Cardiac muscle cell (in vitro differentiated cells and primary cell): ENCODE measurements at places on chromosomes 12 and 14. TPM values are rescaled to one million over a fixed set of nuclear protein-coding genes. Genes with fewer than 3 reads are reported as not detected.

EXD2 gene
- 18.7 and 21.4 TPM in 2 replicates for total RNA-seq

CPNE8 gene
- 0.60 and 0.81 TPM in 2 replicates for total RNA-seq

GRCh38 chr12:97784904-97785303, 322.3 kb downstream of the RMST start:
- DNase-seq = no peak
- no peaks in the 10 kb centered on the region for H3K27me3 ChIP-seq
- no peaks in the 10 kb centered on the region for H3K4me1 ChIP-seq
- H3K4me3 ChIP-seq = no peak overlapping the region
- H3K36me3 ChIP-seq = no peaks in the 10 kb centered on the region

DNA sequence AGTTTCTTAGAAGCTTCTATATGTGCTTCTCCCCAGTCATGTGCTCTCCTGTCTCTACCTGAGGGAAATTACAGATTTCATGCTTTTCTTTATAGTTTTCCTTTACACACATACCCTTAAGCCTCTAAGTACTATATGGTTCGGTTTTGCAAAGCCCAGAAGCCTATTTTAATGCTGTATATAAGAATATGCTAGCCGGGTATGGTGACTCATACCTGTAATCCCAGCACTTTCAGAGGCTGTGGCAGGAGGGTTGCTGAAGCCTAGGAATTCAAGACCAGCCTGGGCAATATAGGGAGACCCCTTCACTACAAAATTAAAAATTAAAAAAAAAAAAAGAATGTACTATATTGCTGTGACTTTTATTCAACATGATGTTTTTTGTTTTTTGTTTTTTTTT, 15.4 kb downstream of the DGLUCY start:
- no peak overlapping the region for H3K4me3 ChIP-seq
- H3K27me3 ChIP-seq = no peaks in the 10 kb centered on the region
- H3K36me3 ChIP-seq = peaks cover 3% of the 10 kb centered on the region
- H3K27ac ChIP-seq = no peak overlapping the region

SMCO2 gene
- total RNA-seq = not detected in 2 replicates

VRTN gene
- 0.39 and 2.7 TPM in 2 replicates for total RNA-seq

DNA sequence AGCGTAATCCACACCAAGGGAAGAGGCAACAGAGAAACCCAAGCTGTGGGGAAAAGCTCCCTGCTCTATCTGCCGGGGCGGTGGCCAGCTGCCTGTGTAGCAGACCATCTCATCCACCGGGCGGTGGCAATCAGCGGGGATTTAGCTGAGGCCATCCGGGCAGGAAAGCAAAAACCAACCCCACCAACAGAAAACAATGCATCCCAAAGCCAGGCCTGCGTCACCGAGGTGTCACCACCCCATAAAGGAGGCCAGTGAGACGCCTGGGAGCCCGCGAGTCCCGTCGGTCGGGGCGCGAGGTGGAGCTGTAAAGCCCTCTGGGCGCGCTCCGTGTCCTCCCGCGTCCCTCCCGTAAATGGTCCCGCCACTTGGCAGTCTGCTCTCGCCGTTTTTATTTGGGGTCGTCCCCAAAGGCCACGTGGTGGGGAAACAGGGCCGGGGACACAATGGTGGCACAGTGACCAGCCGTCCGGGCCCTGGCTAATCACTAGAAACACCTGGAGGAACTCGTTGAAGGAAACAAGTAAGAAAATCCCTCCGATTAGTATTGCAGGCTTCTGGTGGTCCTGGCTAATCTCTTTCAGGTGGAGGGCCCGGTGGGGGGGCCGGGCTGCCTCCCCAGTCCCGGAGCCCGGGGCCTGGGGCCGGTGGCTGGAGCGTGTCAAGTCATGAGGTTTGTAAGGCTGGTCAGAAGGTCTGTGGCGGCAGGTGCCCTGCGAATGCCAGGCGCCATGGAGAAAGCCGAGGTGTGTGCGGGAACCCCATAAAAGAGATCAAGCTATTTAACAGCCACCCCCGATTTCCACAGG, 94.7 kb upstream of the GSC start:
- no peak for DNase-seq
- H3K4me3 ChIP-seq = no peak overlapping the region
- H3K27ac ChIP-seq = no peak overlapping the region
- no peaks in the 10 kb centered on the region for H3K4me1 ChIP-seq
- H3K36me3 ChIP-seq = no peaks in the 10 kb centered on the region

- H3K4me3 ChIP-seq = no peak overlapping the region
- no peak for DNase-seq
- peaks cover 9% of the 10 kb centered on the region for H3K4me1 ChIP-seq
- no peak overlapping the region for H3K27ac ChIP-seq
- H3K36me3 ChIP-seq = no peaks in the 10 kb centered on the region
- peaks cover 13% of the 10 kb centered on the region for H3K27me3 ChIP-seq
These were observed 47.3 kb downstream of the DAD1 start for GRCh38 chr14:22541721-22542120.

GRCh38 chr12:124392667-124393413, 97.9 kb downstream of the RFLNA start:
- H3K27ac ChIP-seq = peak overlapping the region; percentile 6
- no peak overlapping the region for H3K4me3 ChIP-seq
- no peaks in the 10 kb centered on the region for H3K27me3 ChIP-seq
- peaks cover 11% of the 10 kb centered on the region for H3K4me1 ChIP-seq
- DNase-seq = no peak
